ENCODE measurements at places on chromosomes 7 and 10. TPM values are rescaled to one million over a fixed set of nuclear protein-coding genes. Genes with fewer than 3 reads are reported as not detected.

PIK3CG gene
- total RNA-seq = 7.2 TPM

MMD2 gene
- total RNA-seq = not detected

IQCE gene
- total RNA-seq = 6.0 TPM

CALHM3 gene
- not detected for total RNA-seq

FLNC gene
- total RNA-seq = 152 TPM

CPA4 gene
- 0.27 TPM for total RNA-seq

SPDYE2 gene
- not detected for total RNA-seq

PCGF5 gene
- total RNA-seq = 15.8 TPM
